ENCODE measurements at places on chromosomes 6 and 20. TPM values are rescaled to one million over a fixed set of nuclear protein-coding genes. Genes with fewer than 3 reads are reported as not detected.

GRCh38 chr20:50611128-50611810, 80.1 kb downstream of the RIPOR3 start:
- no peaks in the 10 kb centered on the region for H3K4me1 ChIP-seq
- H3K27ac ChIP-seq = no peak overlapping the region
- H3K4me3 ChIP-seq = no peak overlapping the region
- peak; percentile 30 for DNase-seq

DNA sequence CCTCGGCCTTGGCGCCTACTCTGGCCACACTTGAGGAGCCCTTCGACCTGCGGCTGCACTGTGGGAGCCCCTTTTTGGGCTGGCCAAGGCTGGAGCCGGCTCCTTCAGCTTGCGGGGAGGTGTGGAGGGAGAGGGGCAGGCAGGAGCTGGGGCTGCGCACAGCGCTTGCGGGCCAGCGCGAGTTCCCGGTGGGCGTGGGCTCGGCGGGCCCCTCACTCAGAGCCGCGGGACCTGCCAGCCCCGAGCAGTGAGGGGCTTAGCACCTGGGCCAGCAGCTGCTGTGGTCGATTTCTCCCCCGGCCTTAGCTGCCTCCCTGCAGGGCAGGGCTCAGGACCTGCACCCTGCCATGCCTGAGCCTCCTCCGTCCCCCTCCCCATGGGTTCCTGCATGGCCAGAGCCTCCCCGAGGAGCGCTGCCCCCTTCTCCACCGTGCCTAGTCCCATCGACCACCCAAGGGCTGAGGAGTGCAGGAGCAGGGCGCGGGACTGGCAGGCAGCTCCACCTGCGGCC, 136.8 kb downstream of the EPHA7 start:
- H3K4me3 ChIP-seq = no peak overlapping the region
- no peaks in the 10 kb centered on the region for H3K4me1 ChIP-seq
- H3K27me3 ChIP-seq = no peaks in the 10 kb centered on the region
- H3K27ac ChIP-seq = no peak overlapping the region

DNA sequence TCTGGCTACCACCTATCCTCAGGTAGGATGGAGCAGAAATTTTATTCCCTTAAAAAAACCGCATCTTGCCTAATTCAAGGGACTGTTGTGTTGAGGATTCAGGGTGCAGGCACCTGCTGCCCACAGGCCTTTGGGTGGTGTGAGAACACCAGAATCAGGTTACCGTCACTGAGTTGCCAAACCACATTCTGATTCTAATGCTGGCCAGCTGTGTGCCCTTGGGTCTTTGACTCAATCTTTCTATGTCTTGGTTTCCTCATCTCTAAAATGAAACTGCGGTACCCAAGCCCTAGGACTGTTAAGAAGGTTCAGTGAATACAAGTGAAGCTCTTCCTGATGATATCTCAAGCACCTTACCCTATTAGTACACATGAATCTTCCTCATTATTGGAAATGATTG, 827.3 kb downstream of the DHX35 start:
- no peak overlapping the region for H3K27ac ChIP-seq
- no peak overlapping the region for H3K4me3 ChIP-seq
- no peak for DNase-seq

- peak; percentile 91 for DNase-seq
- H3K4me1 ChIP-seq = peaks cover 8% of the 10 kb centered on the region
- H3K4me3 ChIP-seq = no peak overlapping the region
- no peak overlapping the region for H3K27ac ChIP-seq
Observed at GRCh38 chr20:9035126-9035525, 33.8 kb upstream of the PLCB4 start.

GRCh38 chr6:49454787-49455709, 8.0 kb downstream of the MMUT start:
- H3K27me3 ChIP-seq = no peaks in the 10 kb centered on the region
- no peak overlapping the region for H3K4me3 ChIP-seq
- DNase-seq = no peak
- H3K4me1 ChIP-seq = no peaks in the 10 kb centered on the region
- H3K27ac ChIP-seq = no peak overlapping the region
- H3K36me3 ChIP-seq = no peaks in the 10 kb centered on the region

DNA sequence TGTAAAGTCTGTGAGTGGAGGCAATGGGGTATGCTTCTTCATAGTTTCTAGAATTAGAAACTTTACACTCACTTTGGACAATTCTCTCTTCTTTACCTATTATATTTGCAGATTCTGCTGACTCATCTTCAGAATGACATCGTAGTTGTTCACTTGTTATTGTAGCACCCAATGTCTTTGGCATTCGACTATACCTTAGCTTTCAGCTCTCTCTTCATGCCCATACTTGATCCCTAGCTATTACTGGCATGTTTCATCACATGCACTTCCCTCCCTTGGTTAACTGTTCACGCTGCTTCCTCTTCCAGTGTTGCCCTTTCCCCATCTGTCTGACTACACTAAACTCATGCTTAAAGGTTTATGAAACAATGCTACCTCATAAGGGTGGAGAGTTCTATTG, 298.1 kb upstream of the TCF21 start:
- no peak overlapping the region for H3K27ac ChIP-seq
- peaks cover 8% of the 10 kb centered on the region for H3K4me1 ChIP-seq
- H3K27me3 ChIP-seq = no peaks in the 10 kb centered on the region
- DNase-seq = no peak
- no peaks in the 10 kb centered on the region for H3K36me3 ChIP-seq
- no peak overlapping the region for H3K4me3 ChIP-seq

GRCh38 chr6:125922322-125922860, 34.2 kb upstream of the HINT3 start:
- H3K4me1 ChIP-seq = peaks cover 3% of the 10 kb centered on the region
- no peaks in the 10 kb centered on the region for H3K36me3 ChIP-seq
- no peak overlapping the region for H3K4me3 ChIP-seq
- no peak overlapping the region for H3K27ac ChIP-seq
- no peaks in the 10 kb centered on the region for H3K27me3 ChIP-seq
- no peak for DNase-seq

DNA sequence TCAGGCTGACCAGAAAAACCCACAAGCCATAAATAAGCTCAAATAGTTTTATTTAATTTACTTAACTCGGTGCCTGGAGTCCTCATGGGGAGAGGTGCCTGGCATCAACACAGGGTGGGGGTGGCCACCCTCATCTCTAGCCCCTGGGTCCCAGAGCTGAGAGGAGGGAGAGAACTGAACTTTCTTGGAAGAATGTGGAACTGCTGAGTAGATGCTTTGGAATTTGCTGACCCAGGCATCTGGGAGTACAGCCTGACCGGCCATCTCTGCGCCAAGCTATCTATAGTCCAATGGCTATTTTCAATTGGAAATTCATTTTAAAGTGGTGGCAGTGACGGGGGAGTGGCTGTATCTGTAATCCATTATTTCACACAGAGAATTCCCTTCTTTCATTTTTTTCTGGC, 104.8 kb downstream of the CDH26 start:
- peak overlapping the region; percentile 21 for H3K4me3 ChIP-seq
- H3K27me3 ChIP-seq = no peaks in the 10 kb centered on the region
- H3K4me1 ChIP-seq = peaks cover 3% of the 10 kb centered on the region
- DNase-seq = peak; percentile 77
- peak overlapping the region; percentile 74 for H3K27ac ChIP-seq
- no peaks in the 10 kb centered on the region for H3K36me3 ChIP-seq

The CAGE1 gene
- under 0.01 TPM for total RNA-seq

The KHDRBS2 gene
- not detected for total RNA-seq

The TUBB1 gene
- total RNA-seq = under 0.01 TPM

The CCN6 gene
- total RNA-seq = not detected

The DLK2 gene
- total RNA-seq = under 0.01 TPM

Measured in fibroblast of lung (primary cell).